ENCODE measurements at places on chromosomes 5 and 9. TPM values are rescaled to one million over a fixed set of nuclear protein-coding genes. Genes with fewer than 3 reads are reported as not detected.

Gene GFI1B
- 0.08 TPM for total RNA-seq

Gene KIF3A
- 17.1 TPM for total RNA-seq

Gene HAPLN1
- total RNA-seq: 0.13 TPM

Gene PCDHB2
- 12.8 TPM for total RNA-seq

Gene ADAMTS13
- 3.4 TPM for total RNA-seq

Gene FTMT
- not detected for total RNA-seq
